ENCODE measurements at places on chromosomes 2 and 18.

DNA sequence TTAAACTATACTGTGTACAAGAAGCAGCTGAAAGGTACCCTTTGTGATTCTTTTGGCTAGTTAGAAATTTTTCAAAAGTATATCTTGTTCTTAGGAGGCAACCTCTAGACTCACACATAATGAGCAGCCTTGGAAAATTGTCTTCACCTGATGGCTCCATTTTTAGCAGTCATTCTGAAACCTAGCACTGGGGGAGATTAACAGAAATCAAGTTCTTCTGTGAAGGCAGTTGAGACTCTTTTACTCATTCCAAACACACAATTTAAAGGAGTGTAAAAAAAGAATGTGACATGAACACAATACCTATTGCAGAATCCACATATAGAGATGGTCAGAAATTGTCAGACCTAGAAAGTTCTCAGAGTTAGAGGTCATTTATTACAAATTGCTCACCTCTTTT, 197.7 kb downstream of the UBE2E3 start:
- no peak for DNase-seq

DNA sequence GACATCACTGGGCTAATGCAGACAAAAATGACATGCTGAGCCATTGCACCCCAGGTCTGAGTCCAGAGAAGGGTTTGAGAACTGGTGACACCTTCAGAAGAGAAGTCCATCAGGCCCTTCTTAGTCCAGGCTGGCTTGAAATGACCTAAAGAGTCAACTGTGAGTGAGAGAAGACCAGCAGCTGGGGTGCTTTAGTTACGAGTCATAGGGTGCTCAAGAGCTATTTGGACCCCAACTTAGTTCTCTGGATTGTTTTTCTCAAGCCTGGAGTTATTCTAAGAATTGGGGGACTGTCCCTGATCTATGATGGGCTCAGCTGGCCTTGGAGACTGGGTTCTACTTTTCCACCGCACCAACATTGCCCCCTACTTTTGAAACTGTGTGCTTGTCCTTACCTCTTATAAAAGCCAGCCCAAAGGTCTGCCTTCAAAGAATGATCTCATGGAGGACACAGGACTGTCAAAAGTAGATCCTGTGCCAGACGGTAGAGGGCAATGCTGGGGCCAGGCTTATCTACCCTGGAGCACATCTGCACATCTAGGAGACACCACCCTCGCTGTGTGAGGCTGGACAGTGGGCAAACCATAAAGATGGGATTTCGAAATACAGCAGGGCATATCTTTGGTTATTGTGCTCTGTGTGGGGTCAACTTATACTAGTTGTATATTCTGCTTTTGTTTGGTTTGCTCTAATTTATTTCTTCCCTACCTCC, 333.0 kb upstream of the SLC14A2 start:
- no peak for DNase-seq

DNA sequence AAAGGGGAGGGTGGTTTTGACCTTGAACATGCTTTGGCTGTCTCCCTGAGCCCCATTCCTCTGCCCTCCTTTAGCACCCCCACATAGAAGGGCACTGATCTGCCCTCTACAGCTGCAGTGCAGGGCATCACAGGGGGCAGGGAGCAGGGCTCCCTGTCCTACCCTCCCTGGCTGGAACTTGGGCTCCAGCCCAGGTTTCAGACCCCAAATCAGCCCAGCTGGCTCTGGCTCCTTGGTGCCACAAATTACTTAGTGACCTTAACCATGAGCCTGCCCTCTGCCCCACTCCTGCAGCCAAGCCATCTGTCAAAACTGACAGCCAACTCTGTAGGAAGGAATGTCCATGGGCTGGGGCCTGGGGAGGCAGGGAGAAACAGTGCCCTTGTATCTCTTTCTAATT, 105.6 kb downstream of the MAPK4 start:
- DNase-seq = no peak

DNA sequence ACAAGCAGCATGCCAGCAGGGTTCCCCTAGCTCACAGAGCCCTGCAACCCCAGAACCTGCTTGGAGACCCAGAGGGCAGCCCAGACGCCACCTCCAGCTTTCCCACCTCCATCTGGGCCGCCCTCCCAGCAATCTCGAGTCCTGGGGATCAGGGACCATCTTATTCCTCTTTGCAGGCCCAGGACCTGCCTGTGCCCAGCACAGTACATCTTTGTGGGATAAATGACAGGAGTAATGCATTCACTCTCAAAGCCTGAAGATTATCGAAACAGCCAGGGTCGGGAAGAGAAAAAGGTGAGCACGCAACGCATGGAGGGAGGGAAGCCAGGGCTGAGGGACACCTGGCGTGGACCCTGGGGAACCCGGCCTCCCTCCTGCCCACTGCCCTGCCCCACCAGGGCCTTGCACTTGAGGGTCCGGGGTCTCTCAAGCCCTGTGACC, 144.1 kb downstream of the NDUFA10 start:
- no peak for DNase-seq

DNA sequence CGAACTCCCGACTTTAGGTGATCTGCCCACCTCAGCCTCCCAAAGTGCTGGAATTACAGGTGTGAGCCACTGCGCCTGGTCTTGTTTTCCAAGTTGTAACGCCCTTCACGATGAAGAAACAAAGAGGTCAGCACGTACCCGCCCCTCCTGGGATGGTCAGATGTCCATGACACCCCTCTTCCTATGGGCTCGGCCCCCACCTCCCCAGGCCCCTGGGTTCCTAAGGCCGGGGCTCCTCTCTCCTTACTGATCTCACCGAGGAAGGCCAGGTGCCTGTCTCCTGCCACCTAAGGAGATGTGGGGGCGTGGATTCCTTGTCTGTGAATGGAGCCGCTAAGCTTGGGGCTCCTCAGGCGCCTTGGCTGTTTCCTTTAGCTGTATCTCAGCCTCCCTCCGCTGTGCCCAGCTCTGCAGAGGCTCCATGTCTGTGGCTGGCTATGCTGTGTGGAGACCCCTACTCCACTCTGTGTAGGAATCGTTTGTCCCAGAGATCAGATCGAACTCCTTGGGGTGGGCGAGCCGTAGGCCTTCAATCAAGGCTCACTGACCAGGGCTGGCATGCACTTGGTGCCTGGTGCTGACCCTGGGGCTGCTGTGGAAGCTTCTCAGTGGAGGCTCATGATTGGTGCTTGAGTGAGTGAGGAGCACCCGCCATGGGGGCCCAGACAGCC, 8.8 kb downstream of the COLEC11 start:
- no peak for DNase-seq

- DNase-seq = peak; percentile 92
These were observed at the start of gene VAPA for GRCh38 chr18:9913526-9914333. TSS of gene VAPA (plus strand) at chr18:9914016. CDS start at chr18:9914257, 241 bp downstream.

GRCh38 chr2:47389692-47390091, 13.3 kb upstream of the MSH2 start:
- DNase-seq = no peak

- no peak for DNase-seq
These were observed 85.3 kb downstream of the CCDC178 start for GRCh38 chr18:33355263-33355662.

- peak; percentile 26 for DNase-seq
These were observed 38.5 kb downstream of the HPCAL1 start for GRCh38 chr2:10341193-10341592.

DNA sequence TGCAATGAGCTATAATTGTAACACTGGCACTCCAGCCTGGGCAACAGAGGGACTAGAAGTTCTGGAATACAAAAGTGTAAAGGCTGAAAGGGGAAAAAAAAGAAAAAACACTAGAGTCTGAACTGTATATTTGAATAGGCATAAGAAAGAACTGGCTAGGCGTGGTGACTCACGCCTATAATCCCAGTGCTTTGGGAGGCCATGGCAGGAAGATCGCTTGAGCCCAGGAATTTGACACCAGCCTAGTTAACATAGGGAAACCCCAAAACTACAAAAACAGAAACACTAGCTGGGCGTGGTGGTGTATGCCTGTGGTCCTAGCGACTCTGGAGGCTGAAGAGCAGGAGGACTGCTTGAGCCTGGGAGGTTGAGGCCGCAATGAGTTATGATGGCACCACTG, 70.6 kb downstream of the SAP130 start:
- DNase-seq = no peak

DNA sequence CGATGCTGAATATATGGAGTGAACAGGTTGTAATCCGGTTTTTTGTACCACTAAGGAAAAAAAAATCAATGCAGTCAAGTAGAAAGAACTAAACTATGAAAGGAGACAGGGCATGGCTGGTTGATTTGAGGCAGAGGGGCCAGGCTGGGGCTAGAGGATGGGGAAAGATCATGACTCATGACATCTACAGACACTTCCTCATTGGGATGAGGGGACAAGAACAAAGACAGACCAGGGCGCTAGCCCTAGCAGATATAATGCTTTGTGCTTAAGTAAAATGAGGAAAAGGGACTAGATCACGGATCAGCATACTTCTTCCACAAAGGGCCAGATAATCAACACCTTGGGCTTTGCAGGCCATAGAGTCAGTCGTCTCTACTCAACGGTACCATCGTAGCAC, 55.8 kb downstream of the ST6GAL2 start:
- no peak for DNase-seq

DNA sequence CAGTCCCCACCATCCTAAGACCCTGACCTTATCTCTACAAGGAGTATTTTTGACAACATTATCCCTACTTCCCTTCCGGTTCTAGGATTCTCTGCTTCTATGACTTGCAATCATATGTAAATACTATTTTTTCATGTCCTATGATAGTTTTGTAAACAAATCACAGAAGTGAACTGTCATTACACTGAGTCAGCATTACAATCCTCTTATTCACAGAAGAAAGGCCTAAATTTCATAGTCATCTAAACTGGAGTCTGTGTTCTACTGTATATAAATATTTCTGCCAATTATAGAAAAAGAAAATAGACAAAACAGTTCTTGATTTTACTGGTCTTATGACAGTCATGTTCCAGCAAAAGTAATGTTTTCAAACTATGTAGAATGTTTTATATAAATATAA, 265.1 kb downstream of the NCKAP5 start:
- peak; percentile 66 for DNase-seq

DNA sequence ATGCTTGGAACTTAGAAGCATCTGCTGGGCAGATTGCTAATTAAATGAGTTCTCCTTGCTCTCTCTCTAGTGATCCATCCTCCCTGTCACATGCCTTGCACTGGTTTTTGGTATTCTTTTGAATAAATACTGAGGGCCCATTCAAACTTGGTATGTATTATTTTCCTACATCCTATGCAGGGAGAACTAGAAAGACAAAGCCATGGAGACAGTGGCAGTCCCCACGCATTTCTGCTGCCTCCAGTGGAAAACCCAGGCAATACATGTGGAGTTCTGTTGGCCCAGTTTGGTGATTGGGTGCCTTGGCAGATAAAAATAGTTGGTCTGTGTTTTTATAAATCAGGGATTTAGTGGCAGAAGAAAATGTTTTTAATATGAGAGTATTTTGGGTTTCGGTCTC, 68.7 kb downstream of the DIS3L2 start:
- DNase-seq = no peak

DNA sequence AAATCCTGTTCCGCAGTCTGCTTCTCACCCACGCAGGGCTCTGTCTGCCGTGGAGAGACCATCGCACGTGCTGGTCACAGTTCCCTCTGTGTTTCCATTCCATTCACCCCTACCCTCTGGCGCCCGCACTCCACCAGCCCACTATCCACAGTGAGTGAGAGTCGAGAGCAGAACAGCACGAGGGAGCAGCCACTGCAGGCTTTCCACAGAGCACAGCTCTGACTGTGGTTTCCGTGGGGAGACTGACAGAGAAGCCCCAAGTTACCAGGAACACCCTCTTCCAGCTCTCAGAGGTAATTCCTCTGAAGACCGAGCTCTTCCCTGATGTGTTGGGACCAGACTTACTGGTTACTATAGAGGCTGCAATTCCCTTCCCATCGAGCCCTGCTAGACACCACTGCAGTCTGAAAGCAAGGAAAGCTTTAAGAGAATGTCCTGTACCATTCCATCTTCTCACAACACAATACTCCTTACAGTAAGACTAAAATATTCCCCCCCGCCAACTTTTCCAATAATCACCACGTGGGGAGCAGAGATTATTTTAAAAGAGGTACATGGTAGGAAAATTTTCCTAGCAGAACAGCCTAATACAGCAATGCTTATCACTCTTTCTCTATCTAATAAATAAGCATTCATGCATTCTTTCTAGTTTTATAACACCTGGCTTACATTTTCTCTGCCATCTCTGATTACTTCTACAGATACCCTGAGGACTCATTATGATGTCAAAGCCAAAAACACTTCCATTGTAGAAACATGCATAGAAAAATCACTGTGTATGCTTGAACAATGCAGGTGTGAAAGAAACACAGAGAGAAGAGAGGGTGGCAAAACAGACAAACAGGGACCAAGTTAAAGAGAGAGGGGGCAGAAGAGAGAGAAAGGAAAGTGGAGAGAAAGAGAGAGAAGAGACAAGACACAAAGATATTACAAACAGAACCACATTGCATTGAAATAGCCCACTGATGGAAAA, 4.7 kb downstream of the MYT1L start:
- DNase-seq = no peak

DNA sequence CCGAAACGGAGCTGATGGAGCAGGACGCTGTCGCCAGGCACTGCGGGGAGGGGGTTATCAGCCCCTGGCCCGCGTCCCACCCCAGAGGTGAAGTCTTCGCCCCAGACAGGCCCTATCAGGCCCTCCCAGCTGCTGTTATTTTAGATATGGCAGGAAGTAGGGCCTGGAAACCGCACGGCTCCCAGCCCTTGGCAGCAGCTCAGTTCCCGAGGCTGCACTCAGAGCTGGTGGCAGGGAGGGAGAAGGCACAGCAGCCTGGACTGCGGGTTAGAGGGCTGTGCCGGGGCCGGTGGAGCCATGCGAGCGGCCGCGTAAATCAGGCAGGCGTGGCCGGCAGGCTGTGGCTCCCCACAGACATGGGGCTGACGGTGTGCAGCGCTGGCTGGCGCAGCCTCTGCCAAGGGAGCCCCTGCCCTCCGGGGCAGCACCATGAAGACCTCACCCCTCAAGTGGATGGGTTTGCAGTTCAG, 111.4 kb downstream of the NFATC1 start:
- peak; percentile 24 for DNase-seq

- DNase-seq = no peak
These were observed 40.2 kb upstream of the COPS8 start for GRCh38 chr2:237045449-237045848.

GRCh38 chr2:114006460-114006859, 116.6 kb downstream of the ACTR3 start:
- no peak for DNase-seq

DNA sequence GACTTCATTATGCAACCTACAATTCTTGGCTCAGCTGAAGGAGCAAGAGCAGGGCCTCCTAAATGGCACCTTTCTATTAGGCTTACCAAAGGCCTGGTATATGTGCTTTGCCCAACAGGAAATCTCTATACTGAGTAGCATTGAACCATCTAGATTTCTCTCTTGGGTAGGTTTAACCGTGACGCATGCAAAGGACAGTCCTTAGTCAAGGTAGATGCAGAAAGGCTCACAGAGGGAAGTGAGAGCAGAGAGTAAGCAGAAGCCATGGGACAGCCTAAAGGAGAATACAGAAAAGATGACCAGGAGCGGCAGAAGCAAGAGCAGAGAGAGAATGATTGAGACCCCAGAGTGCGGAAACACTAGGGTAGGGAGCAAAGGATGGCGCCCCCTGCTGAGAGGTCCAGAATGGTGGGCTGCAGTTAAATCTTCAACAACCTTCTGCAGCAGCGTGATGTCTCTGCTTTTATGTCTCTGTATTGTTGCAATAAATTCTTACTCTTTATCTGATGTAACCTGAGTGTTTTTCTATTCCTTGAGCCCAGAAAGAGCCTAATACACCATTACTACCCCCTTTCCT, 4.7 kb upstream of the OSBPL1A start:
- DNase-seq = no peak

GRCh38 chr2:241885946-241886643, 16.6 kb downstream of the RTP5 start:
- DNase-seq = no peak
